Hematopoietic multipotent progenitor cell treated with erythropoietin and hydrocortisone succinate and interleukin-3 and kit ligand, for 6 days (in vitro differentiated cells): ENCODE measurements at places on chromosomes 16 and 17.

- no peak for DNase-seq
Observed at GRCh38 chr17:42282478-42283080, 5.7 kb upstream of the STAT5A start.

GRCh38 chr16:86734543-86735460, 156.5 kb downstream of the FOXL1 start:
- DNase-seq: no peak

- DNase-seq: no peak
Observed at GRCh38 chr17:16976725-16977550, 5.0 kb upstream of the TNFRSF13B start.

GRCh38 chr16:23059433-23059832, 89.8 kb downstream of the USP31 start:
- no peak for DNase-seq

- peak; percentile 63 for DNase-seq
Observed at GRCh38 chr17:49742166-49742638, 21.7 kb downstream of the FAM117A start.
